Activated T-cell treated with anti-CD3 and anti-CD28 coated beads, Interleukin-2, amount 50 U/mL, for 1 hour (primary cell): ENCODE measurements at places on chromosomes 7 and 10.

- DNase-seq, result no peak
Observed at GRCh38 chr10:58704671-58705141, 192.0 kb downstream of the BICC1 start.

DNA sequence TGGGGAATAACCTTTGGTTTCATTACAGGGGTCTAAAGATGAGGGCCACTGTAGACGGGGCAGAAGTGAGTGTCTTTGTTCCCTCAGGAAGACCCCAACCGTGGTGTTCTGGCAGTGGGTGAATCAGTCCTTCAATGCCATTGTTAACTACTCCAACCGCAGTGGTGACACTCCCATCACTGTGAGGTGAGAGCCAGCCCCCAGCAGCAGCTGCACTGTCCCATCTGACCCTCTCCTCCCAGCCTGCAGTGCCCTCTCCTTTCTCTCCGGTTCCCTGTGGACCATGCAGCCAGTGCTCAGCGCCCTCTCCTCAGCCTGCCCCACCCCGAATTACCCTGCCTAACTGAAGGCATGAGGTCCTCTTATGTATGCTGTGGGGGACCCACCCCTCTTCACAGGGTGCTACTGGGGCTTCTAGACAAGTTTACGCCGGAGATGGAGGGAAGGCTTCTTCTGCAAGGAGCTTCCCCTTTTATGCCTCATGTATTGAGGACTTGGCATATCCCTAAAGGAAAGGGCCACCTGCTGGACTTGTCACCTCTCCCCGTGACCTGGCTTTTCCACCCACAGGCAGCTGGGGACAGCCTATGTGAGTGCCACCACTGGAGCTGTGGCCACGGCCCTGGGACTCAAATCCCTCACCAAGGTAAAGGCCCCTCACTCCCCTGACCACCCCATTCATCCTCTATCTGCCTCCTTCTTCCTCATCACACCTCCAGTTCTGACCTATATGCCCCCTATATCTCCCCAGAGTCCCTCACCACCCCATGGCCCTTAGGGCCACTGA lies 5.1 kb downstream of the SFXN3 start:
- no peak for DNase-seq

GRCh38 chr10:115941361-115941771 lies 331.6 kb downstream of the GFRA1 start:
- no peak for DNase-seq

DNA sequence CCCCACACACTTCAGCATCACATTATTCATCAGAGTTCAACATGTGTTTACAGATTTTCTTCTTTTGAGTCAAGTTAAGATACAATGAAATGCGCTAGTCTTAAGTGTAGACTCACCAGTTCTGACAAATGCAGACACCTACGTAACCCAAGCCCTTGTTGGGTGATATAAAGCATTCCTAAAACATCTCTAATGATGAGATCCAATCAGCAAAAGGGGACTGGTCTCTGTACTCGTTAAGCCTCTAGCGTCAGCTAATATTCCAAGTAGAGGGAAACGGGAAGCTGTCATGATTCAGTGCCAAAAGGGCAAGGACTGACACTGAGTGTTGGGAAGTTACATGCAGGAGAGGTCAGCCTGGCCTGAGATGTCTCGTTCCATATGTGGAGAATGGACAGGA lies 38.7 kb upstream of the TRIL start:
- DNase-seq, result no peak

DNA sequence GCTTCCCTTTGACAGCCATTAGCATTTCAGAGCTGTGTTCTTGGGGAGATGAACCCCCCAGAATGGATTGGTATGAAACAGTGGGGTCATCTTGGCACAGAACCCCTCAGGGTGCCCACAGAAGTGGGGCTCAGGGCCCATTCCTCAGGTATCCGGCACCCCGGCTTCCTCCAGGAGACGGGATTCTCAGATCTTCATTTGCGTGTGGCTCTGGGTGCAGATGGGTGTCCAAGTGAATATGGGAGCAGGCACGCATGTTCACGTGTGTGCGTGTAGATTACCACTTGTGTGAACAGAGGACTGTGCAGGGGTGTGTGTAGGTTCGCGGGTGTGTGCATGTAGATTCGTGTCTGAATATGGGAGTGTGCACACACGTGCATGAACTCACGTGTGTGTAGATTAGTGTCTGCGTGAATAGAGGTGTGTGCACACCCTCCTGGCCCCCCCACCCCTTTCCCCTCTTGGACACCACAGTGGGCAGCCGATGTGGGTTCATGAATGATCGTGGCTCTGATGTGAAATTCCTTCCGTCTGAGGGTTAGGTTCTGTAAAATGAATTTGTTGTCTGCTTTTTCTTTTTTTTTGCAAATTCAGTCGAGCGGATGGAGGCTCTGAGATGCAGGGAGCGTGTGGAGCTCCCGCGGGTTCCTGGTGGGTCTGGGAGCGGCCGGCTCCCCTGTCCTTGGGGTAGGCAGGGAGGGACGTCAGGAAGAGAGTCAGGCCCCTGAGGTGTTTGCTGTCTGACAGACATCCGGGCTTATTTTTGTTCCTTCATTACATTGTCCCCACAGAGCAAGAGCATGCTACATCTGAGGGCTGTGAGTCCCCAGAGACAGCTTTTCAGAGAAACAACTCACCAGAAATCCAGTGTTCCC lies 7.4 kb downstream of the ELFN1 start:
- DNase-seq, result no peak

DNA sequence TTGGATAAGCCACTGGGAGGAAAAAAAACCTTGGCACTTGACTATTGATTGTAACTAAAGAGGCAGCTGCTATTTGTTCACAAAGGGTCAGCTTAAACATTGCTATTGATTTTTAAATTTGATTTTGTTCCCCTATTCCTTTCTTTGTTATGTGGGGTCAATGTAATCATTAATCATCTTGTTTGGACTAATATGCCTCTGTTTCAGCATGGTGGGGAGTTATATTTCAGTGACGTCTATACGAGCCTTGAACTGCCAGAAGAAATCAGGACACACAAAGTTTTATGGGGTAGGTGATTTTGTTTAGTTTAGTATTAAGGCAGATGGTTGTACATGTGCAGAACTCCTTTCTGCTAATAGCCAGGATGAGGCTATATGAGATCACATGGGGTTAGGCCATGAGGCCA lies 7.5 kb downstream of the AS3MT start:
- DNase-seq, result no peak
